SK-N-DZ (cell line): ENCODE measurements at places on chromosomes 1 and 21.

DNA sequence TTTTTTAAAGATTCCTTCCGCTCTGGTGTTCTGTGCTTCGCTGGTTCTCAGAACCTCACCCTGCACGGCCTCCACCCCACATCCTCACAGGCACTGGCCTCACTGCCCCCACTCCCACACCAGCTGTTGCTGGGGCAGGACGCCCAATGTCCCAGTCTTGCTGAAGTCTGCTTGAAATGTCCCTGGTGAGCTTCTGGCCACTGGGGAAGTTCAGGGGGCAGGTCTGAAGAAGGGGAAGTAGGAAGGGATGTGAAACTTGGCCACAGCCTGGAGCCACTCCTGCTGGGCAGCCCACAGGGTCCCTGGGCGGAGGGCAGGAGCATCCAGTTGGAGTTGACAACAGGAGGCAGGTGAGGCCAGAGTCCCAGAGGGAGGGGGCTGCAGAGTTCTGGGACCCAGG is at the start of gene C1QA:
Gene C1QA, plus strand, starts transcription at position 276 of the 400 bp plus-strand sequence. CDS start 989 bp downstream, outside the sequence.
- no peak for DNase-seq

DNA sequence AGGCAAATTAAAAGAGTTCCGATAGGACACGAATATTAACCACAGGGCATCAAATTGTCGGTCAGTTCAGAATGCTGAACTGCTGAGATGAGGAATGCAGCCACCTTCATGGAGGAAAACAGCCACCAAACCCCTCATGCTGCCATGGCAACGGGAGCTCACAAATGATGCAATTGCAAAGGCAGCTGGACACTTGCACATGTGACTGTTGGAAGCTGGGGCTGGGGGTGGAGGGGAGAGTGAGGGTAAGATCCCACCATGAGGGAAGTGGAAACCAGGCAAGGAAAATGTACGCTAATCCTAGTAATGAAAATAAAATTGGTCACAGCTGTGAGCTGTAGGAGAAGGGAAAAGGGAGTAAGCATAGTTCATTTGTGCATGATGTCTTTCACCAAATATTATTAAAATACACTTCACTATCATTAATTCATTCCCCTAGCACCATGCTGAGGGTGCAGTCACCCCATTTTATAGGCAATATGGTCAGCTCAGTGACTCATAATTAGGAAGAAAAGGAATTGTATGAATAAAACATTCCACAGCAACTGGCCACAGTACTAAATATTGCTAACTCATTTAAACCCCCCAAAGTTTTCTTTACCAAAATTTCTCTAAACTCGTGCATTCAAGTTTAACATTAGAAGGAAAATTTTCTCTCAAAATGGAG is 15.3 kb downstream of the BECN2 start:
- DNase-seq: peak; percentile 84

GRCh38 chr1:222680080-222680479 is 32.2 kb downstream of the AIDA start:
- no peak for DNase-seq

DNA sequence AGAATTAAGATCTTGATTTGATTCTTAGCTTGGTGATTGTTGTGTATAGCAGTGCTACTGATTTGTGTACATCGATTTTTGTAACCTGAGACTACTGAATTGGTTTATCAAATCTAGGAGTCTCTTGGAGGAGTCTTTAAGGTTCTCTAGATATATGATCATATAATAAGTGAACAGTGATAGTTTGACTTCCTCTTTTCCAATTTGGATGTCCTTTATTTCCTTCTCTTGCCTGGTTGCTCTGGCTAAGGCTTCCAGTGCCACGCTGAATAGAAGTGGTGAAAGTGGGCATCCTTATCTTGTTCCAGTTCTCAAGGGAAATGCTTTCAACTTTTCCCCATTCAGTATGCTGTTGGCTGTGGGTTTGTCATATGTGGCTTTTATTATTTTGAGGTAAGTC is 61.5 kb upstream of the LYST start:
- no peak for DNase-seq

DNA sequence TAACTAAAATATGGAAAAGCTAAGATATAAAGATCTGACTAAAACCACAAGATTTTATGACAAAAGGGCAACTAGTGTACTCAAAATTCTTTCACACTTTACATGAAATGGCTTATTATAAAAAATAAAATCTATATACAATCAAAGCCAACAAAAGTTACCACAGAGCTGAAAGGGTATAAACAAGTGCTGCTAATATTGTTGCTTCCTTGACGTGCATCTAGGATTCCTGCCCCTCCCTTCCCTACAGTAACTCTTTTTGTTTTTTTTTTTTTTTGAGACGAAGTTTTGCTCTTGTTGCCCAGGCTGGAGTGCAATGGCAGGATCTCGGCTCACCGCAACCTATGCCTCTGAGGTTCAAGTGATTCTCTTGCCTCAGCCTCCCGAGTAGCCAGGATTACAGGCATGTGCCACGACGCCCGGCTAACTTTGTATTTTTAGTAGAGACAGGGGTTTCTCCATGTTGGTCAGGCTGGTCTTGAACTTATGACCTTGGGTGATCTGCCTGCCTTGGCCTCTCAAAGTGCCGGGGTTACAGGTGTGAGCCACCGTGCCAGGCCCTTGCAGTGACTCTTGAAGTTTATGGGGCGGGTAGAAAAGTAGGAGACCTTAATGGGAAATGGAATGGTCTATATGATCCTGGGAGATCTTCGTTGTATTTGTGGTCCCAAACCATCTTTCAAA is 4.5 kb downstream of the SRSF4 start:
- no peak for DNase-seq

DNA sequence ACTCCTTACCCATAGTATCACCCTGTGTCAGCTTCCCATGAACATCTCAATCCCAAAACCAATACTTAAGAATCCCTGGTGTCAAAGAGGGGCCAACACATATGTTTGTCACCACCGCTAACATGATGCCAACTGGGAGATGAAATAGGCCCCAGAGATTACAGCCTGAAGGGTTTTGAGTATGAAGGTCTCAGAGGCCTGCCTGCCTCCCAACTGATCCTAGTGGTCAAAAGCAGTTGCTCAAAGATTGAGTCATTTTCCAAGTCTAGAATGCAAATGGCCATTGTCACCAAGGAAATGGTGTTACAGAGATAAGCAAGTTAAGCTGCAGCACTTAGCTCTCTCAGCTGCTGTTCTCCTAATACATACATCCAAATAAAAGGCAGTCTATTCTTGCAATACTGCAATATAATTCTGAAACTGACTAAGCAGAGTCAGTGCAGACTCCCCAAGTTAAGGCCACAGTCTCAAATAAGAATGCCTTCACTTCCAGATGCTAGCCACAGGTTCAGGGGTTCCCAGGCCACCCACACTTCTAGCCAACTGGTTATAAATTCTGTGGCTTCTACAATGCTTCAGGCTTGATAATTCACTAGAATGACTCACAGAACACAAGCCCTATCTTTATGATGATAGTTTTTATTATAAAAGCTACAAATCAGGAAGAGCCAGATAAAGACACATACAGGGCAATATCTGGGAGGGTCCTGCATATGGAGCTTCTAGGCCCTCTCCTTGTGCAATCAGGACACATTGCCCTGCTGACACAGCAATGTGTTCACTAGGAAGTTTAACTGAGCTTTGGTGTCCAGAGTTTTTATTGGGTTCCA is 18.7 kb downstream of the DUSP10 start:
- DNase-seq: no peak

GRCh38 chr21:37472581-37472980 is 106.0 kb downstream of the DYRK1A start:
- DNase-seq: no peak

DNA sequence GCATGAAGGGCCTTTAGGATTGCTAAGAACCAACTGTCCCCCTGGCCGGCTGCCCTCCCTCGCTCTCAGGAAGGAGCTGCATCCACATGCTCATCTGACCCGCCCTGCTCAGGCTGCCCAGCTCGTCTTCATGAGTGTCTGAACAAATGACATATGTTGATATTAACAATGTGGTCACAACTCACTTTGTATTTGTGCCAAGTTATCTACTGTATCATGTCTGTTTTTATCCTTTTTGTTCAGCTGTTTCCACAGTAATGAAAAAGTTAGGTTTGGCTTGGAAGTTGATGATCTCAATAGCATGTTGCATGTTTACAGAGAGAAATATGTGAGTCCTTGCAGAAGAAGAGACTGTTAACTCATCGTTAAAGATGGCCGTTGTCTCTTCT is 75.1 kb downstream of the PHTF1 start:
- DNase-seq: no peak

DNA sequence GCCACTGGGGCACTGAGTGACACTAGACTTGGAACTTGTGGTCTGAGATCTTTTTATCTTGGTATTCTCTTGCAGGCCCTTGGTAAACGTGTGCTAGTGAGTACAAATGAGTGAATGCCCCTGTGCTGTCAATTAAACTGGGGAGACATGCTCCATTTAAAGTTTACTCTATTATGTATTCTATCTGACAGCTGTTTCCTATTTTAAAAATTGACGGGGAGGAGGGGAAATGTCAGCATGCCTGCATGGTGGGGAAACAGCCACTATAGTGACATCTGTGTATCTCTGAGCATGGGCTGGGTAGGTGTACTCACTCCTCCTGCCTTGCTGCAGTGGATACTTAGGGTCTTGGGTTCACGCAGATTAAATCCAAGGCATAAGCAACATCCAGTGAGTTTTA is 59.0 kb upstream of the IKBKE start:
- DNase-seq: peak; percentile 37

- no peak for DNase-seq
Observed at GRCh38 chr1:225474439-225474985, 46.7 kb upstream of the LBR start.

- no peak for DNase-seq
Observed at GRCh38 chr1:177950506-177950905, 19.4 kb downstream of the SEC16B start.

GRCh38 chr1:33072707-33073106 is 8.2 kb upstream of the AZIN2 start:
- DNase-seq: no peak

DNA sequence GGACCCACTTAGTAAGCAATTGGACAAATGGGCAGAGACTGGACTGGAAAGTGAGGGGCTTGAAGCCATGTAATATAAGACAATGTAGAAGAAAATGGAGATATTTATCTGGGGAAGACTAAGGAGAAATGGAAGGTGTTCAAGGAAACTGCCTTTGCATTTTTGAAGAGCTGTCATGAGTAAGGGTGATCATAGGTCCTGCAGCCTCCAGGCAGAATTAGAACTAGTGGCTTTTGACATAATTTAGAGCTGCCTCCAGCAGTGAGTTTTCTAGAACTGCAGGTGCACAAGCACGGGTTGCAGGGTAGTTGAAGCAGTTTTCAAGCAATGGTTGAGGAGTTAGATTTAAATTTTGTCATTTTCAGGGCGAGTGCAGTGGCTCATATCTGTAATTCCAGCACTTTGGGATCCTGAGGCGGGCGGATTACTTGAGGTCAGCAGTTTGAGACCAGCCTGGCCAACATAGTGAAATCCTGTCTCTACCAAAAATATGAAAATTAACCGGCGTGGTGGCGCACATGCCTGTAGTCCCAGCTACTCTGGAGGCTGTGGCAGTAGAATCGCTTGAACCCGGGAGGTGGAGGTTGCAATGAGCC is 3.7 kb upstream of the CDC14A start:
- no peak for DNase-seq

DNA sequence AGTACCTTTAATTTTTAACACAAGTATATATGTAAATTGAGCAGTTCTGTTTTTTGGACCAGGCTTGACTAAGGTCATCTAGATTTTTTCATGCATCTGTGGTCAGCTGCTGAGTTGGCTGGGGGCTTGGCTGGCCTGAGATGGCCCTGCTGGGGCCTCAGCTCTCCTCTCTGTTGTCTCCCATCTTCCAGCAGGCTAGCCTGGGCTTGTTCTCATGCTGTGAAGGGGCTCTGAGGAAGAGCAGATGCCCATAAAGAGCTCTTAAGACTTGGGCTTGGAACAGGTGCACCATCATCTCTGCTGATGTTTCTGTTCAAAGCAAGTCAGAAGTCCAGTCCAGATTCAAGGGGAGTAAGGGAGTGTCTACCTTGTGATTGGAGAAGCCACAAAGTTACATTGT is 51.2 kb upstream of the TNR start:
- no peak for DNase-seq

DNA sequence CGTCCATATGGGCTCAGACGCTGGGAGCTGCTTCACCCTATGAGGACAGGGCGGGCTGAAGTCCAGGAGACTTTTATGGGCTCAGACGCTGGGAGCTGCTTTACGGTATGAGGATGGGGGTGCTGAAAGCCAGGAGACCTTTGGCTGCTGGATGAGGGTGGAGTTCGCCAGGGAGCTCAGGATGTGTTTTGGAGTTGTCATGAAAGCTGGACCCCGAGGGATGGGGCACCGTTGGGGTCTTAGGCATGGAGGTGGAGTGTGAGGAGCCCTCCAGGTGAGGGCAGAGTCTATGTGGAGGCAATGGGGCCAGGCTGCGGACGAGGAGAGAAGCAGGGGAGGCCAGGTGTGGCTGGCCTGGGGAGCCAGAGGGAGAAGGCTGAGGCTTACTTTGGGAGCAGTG is 27.5 kb downstream of the TRPM2 start:
- no peak for DNase-seq

- DNase-seq: no peak
Observed at GRCh38 chr1:2358651-2359640, 32.4 kb downstream of the MORN1 start.

- DNase-seq: no peak
Observed at GRCh38 chr1:180947901-180948640, 35.4 kb downstream of the KIAA1614 start.

DNA sequence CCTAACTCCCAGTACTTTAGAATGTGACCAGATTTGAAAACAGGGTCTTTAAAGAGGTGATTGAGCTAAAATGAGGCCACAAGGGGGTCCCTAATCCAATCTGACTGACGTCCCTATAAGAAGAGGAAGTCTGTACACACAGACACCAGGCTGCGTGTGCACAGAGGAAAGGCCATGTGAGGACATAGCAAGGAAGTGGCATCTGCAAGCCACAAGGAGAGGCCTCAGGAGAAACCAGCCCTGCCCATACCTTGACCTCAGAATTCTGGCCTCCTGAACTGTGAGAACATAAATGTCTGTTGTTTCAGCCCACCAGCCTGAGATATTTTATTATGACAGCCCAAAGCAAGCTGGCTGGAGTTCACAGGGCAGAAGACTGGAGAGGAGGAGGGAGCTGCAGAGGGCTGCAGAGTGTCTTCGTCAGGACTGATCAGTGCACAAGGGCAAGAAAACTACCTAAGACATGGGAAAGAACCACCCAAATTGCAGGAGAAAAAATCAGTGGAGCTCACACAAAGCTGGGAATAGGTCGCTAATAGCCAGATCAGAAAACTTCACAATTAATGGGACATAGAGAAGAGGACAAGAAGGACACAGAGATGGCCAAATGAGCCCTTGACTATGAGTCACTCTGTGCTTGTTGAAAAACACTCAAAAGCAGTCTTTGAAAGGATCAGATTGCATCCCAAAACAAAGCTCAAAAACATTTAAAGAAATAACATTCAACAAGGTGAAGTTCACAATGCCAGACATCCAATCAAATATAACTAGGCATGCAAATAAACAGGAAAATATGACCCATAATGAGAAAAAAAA is 14.1 kb upstream of the WNT9A start:
- no peak for DNase-seq

GRCh38 chr1:44696789-44697345 is 22.4 kb downstream of the ARMH1 start:
- DNase-seq: no peak

DNA sequence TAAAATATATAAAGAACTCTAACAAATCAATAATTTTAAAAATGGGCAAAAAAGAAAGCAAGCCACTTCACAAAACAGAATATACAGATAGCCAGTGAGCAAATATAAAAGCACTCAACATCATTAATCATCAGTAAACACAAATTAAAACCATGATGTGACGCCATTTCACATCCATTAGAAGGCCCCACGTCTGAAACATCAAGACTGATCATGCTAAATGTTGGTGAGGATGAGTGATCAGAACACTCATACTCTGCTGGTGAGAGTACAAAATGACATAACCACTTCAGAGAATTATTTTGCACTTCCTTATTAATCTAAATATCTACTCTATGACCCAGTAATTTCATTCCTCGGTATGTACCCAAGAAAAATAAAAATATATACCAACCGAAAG is 512.2 kb upstream of the NR5A2 start:
- DNase-seq: no peak
